ENCODE measurements at places on chromosomes 6 and 20.

GRCh38 chr6:148770408-148771211 lies 23.8 kb downstream of the UST start:
- no peaks in the 10 kb centered on the region for H3K27me3 ChIP-seq
- H3K27ac ChIP-seq: no peak overlapping the region
- DNase-seq: no peak
- H3K4me3 ChIP-seq: no peak overlapping the region

DNA sequence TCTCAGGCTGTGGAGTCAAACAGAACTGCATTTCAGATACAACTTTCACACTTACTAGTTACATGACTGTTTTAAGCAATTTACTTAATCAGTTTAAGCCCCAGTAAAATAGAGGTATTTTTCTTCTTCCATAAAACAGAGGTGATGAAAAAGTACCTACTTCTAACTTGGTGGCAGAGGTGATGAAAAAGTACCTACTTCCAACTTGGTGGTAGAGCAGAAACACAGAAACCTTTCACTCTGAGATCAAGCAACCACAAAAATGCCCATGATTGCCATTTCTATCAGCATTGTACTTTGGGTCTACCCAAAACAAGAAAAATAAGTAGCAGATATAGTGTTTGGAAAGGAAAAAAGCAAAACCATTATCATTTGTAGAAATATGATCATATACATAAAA lies 148.7 kb downstream of the OPRM1 start:
- H3K4me3 ChIP-seq: no peak overlapping the region
- H3K27ac ChIP-seq: no peak overlapping the region
- H3K4me1 ChIP-seq: peaks cover 4% of the 10 kb centered on the region
- no peak for DNase-seq
- H3K27me3 ChIP-seq: no peaks in the 10 kb centered on the region
- H3K36me3 ChIP-seq: no peaks in the 10 kb centered on the region

- peaks cover 3% of the 10 kb centered on the region for H3K27me3 ChIP-seq
- no peak for DNase-seq
- no peak overlapping the region for H3K4me3 ChIP-seq
Observed at GRCh38 chr6:54730767-54731630, 115.6 kb upstream of the FAM83B start.

DNA sequence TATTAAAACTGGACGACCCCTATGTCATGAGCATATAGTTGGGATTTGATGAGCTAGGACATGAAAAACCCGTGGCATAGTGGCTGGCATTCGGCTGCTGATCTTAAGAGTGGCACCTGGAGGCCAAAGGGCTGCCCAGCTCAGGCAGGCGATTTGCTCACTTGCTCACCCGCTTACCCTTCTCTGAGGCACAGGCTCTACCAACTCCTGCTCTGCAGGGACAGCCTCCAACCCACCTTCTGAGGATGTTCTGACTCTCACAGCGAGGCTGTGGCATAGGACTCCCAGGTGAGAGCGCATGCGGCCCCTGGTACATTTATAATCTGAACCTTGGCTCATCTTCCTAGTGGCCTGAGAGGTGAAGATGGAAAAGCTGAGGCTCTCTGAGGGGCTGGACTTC lies 995 bp downstream of the RSPO4 start:
- H3K36me3 ChIP-seq: peaks cover 5% of the 10 kb centered on the region
- no peak overlapping the region for H3K27ac ChIP-seq
- H3K4me3 ChIP-seq: no peak overlapping the region
- peaks cover 60% of the 10 kb centered on the region for H3K27me3 ChIP-seq
- no peak for DNase-seq

- H3K27ac ChIP-seq: no peak overlapping the region
- DNase-seq: no peak
- no peaks in the 10 kb centered on the region for H3K27me3 ChIP-seq
- no peak overlapping the region for H3K4me3 ChIP-seq
- peaks cover 22% of the 10 kb centered on the region for H3K36me3 ChIP-seq
Observed at GRCh38 chr20:18511571-18511970, 3.8 kb downstream of the SEC23B start.

GRCh38 chr6:170344631-170345576 lies 38.3 kb downstream of the FAM120B start:
- H3K4me1 ChIP-seq: peaks cover 31% of the 10 kb centered on the region
- H3K4me3 ChIP-seq: no peak overlapping the region
- peaks cover 16% of the 10 kb centered on the region for H3K36me3 ChIP-seq

GRCh38 chr6:19831358-19831757 lies 5.8 kb upstream of the ID4 start:
- no peak overlapping the region for H3K4me3 ChIP-seq
- H3K27me3 ChIP-seq: no peaks in the 10 kb centered on the region
- peaks cover 20% of the 10 kb centered on the region for H3K4me1 ChIP-seq
- H3K36me3 ChIP-seq: no peaks in the 10 kb centered on the region

DNA sequence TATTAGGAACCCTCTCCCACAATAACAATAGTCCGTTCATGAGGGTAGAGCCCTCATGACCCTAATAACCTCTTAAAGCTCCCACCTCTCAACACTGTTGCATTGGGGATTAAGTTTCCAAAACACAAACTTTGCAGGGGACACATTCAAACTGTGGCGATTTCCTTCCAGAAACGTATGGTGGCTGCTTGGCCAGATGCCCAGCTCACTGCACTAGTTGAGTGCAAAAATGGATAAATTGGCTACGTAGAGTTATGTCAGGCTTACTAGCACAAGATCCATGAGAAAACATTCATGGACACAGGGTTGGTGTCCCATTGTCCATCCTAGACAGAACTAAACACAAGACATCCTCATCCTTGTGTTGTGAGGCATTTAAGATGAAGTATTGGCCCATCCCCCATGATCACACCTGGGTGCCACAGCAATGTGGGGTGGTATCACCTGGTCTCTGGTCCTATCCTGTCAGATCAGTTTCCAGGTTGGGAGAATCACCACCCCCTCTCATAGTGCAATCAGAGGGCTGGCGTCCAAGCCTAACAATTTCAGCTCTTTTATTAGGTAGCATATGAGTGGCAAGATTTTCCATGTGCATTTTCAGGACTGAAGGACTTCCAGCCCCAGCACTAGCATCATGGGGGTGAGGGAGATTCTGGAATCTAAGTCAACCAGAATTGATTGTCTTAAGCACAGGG lies 63.4 kb upstream of the ELOVL5 start:
- H3K4me3 ChIP-seq: no peak overlapping the region
- DNase-seq: no peak
- H3K27me3 ChIP-seq: no peaks in the 10 kb centered on the region
- H3K4me1 ChIP-seq: no peaks in the 10 kb centered on the region

DNA sequence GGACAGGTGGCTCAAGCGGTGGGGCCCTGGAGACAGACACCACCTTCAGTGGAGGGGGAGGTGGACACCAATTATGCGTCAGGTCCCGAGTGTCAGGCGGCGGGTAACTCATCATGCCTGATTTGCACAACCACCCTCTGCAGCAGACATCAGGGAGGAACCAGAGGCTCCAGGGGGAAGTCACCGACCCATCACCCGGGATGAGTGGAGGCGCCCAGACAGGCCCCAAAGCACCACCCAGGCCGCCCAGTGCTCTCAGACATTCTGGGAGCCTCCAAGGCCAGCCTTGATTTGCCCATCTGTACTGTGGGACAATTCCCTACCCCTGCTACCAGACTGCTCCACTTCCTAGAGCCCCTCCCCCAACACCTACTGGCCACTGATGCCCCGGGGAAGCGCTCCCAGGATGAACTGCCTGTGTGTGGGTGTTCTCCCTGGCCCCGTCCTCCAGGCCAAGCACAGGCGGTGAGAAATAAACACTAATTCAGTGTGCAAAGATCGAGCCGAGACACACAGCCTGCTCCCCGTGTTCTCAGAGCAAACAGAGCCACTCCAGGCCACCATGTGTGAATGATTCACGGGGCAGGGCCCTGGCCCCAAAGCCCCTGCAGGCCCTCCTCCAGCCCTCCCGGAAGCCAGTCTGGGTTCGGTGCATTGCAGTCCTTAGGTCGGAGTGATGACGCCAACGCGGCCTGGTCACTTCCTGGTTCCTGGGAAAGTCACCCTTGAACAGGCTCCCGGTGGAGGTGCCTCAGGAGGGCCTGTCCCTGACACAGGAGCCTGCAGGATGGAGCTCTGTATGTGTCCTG lies 107.2 kb downstream of the ASXL1 start:
- H3K36me3 ChIP-seq: peaks cover 3% of the 10 kb centered on the region
- no peaks in the 10 kb centered on the region for H3K27me3 ChIP-seq
- peak overlapping the region; percentile 91 for H3K27ac ChIP-seq

DNA sequence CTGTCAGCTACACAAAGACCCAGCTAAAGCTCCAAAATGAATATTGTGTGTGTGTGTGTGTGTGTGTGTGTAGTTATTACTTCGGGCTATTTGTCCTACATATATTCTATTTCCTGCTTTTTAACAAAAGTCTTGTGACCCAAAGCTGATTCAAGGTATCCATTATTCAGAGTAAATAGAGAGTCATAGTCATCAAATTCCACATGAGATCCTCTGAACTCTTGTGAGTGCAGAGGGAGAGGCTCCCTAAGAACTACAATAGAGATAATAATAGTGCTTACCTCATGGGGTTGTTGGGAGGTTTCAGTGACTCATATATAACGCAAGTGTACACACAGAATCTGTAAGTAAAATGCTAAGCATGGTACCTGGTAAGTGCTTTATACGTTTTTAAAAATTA lies 95.6 kb upstream of the SHLD1 start:
- H3K36me3 ChIP-seq: no peaks in the 10 kb centered on the region
- peaks cover 32% of the 10 kb centered on the region for H3K4me1 ChIP-seq
- no peaks in the 10 kb centered on the region for H3K27me3 ChIP-seq

GRCh38 chr20:18011951-18012645 lies 43.3 kb downstream of the MGME1 start:
- H3K4me3 ChIP-seq: no peak overlapping the region
- H3K27ac ChIP-seq: no peak overlapping the region
- no peaks in the 10 kb centered on the region for H3K36me3 ChIP-seq
- DNase-seq: no peak
- H3K27me3 ChIP-seq: no peaks in the 10 kb centered on the region
- peaks cover 12% of the 10 kb centered on the region for H3K4me1 ChIP-seq

DNA sequence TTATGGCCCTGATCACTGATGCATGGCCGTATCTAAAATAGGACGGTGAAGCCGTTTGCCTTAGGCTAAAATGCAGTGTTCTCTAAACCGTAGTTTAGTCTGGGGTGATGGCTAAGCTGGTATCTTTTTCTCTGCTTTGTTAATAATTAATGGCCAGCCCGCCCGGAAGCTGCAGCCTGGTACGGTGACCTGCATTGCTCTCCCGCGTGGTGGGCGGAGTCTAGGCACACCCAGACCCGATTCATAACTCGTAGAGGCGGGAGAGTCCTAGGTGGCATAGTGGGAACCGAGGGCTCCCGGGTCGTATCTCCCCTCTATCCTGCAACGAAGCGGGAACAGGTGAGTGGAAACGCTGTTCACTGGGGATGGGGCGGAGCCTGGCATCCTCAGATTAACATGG lies 5.5 kb downstream of the CDH4 start:
- H3K36me3 ChIP-seq: no peaks in the 10 kb centered on the region
- no peak for DNase-seq
- peaks cover 4% of the 10 kb centered on the region for H3K27me3 ChIP-seq
- no peak overlapping the region for H3K4me3 ChIP-seq

DNA sequence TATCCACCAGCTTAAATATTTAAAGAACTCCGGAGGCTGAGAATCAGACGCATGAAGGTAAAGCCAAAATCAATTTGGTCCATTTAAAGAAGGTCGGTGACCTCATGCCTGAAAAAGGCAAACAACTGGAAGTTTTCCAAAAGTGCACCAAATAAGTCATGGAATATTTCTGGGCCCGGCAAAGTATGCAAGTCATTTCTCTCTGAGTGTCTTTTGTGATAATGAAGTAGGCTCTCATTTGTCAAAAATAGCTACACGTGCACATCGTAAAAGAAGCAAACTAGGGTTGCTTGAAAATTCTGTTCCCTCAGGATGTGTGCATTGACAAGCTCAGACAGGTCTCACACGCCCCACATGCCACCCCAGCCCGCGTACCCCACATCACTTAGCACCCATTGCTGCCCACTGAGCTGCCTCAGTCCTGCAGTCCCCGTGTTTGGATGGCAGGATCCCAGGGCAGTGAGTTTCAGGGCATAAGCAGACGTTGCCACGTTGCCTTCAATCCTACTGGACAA lies 20.5 kb upstream of the PYGB start:
- H3K4me3 ChIP-seq: no peak overlapping the region
- H3K4me1 ChIP-seq: peaks cover 63% of the 10 kb centered on the region
- no peak for DNase-seq
- H3K27ac ChIP-seq: peak overlapping the region; percentile 92
- no peaks in the 10 kb centered on the region for H3K27me3 ChIP-seq
- no peaks in the 10 kb centered on the region for H3K36me3 ChIP-seq

DNA sequence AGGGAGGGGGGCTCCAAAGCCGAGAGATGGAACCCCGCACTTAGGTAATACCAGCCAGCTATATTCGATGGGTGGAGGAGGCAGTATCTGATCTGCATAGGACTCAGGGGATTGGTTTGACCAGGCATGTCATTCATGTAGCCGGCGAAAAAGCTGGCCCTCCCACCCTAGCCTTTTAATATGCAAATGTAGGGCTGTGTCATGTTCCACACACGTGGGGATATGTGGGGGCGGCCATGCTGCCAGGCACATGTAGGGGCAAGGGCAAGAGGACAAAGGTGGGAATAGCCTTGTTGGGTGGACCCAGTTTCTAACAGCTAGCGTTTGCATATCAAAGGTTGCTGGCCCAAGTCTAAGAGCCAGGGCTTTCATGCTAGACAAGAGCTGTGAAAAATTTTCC lies 39.1 kb upstream of the DDR1 start:
- peaks cover 64% of the 10 kb centered on the region for H3K4me1 ChIP-seq
- H3K27me3 ChIP-seq: no peaks in the 10 kb centered on the region
- H3K27ac ChIP-seq: no peak overlapping the region
- H3K4me3 ChIP-seq: no peak overlapping the region
- DNase-seq: no peak

GRCh38 chr20:54151511-54152226 lies 22.1 kb downstream of the CYP24A1 start:
- no peak for DNase-seq
- peaks cover 5% of the 10 kb centered on the region for H3K27me3 ChIP-seq
- no peaks in the 10 kb centered on the region for H3K4me1 ChIP-seq
- H3K4me3 ChIP-seq: no peak overlapping the region
- H3K36me3 ChIP-seq: no peaks in the 10 kb centered on the region

DNA sequence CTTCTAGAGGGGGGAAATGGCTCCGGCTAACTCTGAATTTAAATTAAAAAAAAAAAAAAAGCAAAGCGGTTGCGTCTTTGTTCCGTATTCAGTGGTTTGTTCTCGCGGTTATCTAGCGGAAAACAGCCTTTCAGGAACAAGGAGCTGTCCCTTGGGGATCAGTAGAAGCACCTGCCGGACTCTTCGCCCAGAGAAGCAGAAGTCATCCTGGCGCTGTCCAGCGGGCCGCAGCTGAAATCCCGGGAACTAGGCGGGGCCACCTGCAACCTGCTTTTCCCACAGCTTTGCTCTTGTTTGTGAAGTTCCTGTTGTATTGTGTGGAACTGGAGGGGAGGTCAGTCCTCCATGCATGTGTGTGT lies 43.9 kb upstream of the GJE1 start:
- no peak overlapping the region for H3K27ac ChIP-seq
- H3K36me3 ChIP-seq: no peaks in the 10 kb centered on the region
- no peak for DNase-seq
- H3K4me3 ChIP-seq: no peak overlapping the region
- H3K27me3 ChIP-seq: peaks cover 8% of the 10 kb centered on the region

GRCh38 chr20:33408716-33409654 lies 7.7 kb upstream of the CDK5RAP1 start:
- H3K36me3 ChIP-seq: peaks cover 36% of the 10 kb centered on the region
- no peak for DNase-seq
- no peak overlapping the region for H3K27ac ChIP-seq

GRCh38 chr6:13299403-13299821 lies 28.9 kb downstream of the TBC1D7 start:
- no peaks in the 10 kb centered on the region for H3K27me3 ChIP-seq
- peaks cover 24% of the 10 kb centered on the region for H3K36me3 ChIP-seq

All from chondrocyte (in vitro differentiated cells).